ENCODE measurements at places on chromosomes 11 and 22.

DNA sequence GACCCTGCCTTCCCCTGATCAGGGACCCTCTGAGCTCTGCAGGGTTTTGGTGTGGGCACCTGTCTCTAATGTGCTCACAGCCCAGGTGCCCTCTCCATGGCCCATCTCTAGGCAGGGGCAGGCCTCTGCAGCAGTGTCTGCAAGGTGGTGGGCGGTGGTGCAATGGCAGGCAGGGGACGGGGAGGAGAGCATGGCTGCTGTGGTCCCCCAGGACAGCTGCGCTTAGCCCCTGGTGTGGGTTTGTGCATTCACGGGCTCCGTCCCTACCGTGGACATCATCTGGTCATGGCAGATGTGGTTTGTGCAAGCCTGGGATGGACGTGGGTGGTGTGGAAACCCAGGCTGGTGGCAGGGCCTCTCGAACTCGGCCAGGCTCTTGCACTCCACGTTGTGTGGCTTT, 443.1 kb downstream of the TBC1D22A start:
- DNase-seq = no peak

- no peak for DNase-seq
Measured at GRCh38 chr22:33529424-33530113, 390.7 kb downstream of the LARGE1 start.

- DNase-seq = no peak
Measured at GRCh38 chr11:101723371-101723770, 139.6 kb upstream of the TRPC6 start.

- peak; percentile 48 for DNase-seq
Measured at GRCh38 chr11:57277845-57278720, 41.0 kb upstream of the APLNR start.

- DNase-seq = no peak
Measured at GRCh38 chr11:133559382-133559781, 27.1 kb upstream of the OPCML start.

- DNase-seq = no peak
Measured at GRCh38 chr11:7714786-7715185, 8.5 kb upstream of the OVCH2 start.

Data from posterior cingulate gyrus (tissue), 11 donors.